Activated T-cell treated with anti-CD3 and anti-CD28 coated beads, Interleukin-2, amount 50 U/mL, for 72 hours (primary cell): ENCODE measurements at places on chromosomes 13 and 19. TPM values are rescaled to one million over a fixed set of nuclear protein-coding genes. Genes with fewer than 3 reads are reported as not detected.

GRCh38 chr19:17052439-17052838, 22.8 kb downstream of the HAUS8 start:
- DNase-seq = no peak

DNA sequence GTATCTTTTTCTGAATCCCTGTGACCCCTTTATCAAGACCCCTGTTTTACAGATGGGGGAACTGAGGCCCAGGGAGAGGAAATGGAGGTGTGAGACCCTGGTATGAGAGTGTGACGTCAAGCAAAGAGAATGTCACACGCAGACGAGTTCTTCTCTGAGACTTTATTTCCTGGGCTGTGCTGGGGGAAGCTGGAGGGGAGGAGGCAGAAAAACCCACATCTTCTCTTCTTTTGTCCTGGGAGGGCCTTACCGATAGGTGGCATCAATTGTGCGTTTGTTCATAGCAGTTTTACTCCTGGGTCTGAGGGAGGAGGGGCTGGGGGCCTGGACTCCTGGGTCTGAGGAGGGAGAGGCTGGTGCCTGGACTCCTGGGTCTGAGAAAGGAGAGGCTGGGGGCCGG, 4.9 kb upstream of the KLK15 start:
- no peak for DNase-seq

B3GNT8 gene
- total RNA-seq = not detected

ZNF442 gene
- total RNA-seq = 2.0 TPM

GRCh38 chr13:73955977-73956500, 178.2 kb downstream of the KLF12 start:
- DNase-seq = no peak

GRCh38 chr13:50829896-50830295, 13.6 kb downstream of the DLEU7 start:
- no peak for DNase-seq

GRCh38 chr13:66977161-66977560, 253.0 kb downstream of the PCDH9 start:
- no peak for DNase-seq
